ENCODE measurements at places on chromosomes 5 and 9.

GRCh38 chr5:109898269-109899162, 208.8 kb downstream of the MAN2A1 start:
- DNase-seq = no peak

GRCh38 chr5:126462239-126463014, 39.2 kb downstream of the GRAMD2B start:
- DNase-seq = no peak

DNA sequence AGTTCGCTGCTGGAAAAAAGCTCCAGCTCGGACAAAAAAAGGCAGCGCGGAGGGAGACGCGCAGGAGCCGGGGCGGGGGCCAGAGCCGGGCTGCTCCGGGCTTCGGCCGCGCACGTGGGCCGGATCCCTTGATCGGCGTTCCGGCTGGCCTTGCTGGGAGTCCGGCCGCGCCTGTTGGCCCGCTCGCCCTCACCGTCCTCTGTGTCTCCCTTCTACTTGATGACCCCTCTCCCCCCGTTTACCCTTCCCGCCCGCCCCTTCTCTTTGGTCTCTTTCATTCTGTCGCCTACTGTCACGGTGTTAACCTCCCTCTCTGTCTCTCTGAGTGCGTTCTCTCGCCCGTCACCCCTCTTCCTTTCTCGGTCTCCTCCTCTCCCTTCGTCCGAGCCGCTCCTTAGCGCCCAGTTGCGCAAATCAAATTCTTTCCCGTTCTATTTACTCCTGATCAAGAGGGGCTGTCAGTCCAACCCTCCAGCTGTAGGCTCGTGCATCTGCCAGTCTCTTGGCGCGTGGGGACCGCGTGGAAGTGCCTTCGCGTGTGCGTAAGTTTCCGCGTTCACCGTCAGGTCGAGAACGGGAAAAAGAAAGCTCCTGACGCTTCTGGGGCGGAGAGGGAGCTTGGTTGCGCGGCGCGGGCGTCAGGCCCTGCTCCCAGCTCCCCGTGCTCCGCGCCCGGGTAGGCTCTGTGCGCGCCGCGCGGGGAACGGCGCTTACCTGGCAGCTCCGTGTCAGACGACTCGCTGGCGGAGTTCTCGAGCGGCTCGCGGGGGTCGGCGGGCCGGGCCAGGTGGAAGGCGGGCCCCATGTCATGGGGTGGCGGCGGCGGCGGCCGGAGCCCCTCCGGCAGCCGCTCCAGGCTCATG, 798 bp downstream of the PITX1 start:
- no peak for DNase-seq

DNA sequence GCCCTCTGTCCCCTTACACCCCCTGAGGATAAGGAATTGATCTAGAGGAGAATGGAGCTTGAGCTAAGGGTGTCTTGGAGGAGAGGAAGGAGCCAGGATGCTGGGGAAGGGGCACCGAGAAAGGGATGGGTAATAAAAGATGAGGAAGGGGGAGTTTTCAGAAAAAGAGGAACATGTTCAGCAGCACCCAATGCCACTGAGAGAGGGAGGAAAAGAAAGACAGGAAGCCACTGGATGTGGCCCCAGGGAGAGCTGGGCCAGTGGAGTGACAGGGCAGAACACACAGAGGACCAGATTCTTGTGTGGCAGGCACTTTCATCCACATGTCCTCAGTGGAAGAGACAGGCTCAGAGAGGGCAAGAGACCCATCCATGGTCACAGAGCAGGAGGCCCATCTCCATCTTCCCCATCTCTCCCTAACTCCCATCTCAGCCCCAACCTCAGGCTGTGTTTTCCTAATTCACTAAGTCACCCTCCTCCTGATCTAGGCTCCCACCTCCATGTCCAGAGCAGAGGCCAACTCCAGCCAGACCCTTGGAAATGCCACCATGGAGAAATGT, 7.2 kb downstream of the PFN3 start:
- DNase-seq = no peak

GRCh38 chr5:78518365-78519197, 130.0 kb downstream of the LHFPL2 start:
- DNase-seq = no peak

GRCh38 chr5:143456952-143457547, 53.6 kb upstream of the NR3C1 start:
- DNase-seq = no peak

DNA sequence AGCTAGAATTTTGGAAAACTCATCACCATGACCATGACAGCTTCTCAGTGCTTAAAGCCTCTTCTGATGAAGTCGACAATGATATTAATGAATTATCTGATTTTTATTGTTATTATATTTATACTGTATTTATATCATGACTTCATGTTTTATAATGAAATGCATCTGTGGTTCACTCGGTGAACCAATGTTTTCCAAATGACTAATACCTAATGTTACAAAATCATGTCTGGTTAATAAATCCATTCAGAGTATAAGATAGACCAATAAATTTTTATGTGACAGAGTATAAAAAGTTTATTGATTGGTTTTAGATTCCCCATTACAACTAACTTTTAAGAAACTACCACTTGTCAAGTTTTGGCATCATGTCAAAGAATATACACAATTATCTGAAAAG, 416.5 kb downstream of the MLLT3 start:
- no peak for DNase-seq

GRCh38 chr5:164207646-164208045, 702.2 kb downstream of the MAT2B start:
- DNase-seq = no peak

DNA sequence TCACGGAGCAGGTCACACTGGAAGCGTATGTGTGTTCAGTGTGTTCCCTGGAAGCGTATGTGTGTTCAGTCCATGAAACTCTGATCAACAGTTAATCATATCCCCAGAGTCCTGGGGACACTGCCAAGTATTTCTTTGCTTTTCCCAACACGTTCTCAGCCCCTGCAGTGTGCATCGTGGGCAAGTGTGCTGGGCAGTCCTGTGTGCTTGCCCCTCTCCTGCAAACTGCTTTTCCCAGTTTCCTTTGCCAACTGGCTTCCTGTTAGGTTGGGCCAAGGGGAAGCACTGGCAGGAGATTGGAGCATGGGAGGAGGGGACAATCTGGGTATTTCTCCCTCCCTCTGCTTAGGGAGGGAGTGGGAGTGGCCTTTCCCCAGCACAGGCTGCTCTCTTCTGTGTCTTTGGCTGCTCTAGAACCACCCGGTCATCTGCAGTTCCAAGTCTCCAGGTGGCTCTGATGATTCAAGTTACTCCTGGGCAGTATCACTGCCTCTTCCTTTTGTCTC, 36.8 kb upstream of the NEK6 start:
- DNase-seq = no peak

DNA sequence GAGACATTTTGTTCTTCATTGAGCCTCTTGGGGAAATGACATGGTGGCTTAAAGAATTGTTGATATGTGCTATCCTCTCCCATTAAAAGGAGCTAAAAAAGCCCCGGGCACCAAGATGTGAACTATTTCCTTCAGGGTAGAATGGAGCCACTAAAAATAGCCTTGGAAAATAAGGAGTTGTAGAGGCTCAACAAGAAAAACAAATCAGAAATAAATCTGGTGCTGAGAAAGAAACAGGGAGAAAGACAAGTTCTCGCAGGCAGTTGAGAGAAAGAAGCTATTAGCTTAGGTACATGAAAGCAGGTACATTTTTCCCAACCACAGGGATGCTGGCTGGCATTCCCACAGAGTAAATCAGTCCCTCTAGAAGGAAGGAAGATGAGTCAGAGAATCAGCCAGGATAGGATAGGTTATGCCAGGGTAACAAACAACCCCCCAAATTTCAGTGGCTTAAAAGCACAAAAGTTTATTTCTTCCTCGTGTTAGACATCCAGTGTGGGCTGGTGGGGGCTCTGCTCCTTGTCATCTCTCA, 134.6 kb upstream of the ADRA1B start:
- no peak for DNase-seq

All from stimulated activated CD4-positive, alpha-beta T cell treated with anti-CD3 and anti-CD28 coated beads, Interleukin-1b, Interleukin-23, amount 100 ng/mL, for 24 hours (primary cell).